Fibroblast of skin of left biceps (primary cell): ENCODE measurements at places on chromosomes 13 and 19.

DNA sequence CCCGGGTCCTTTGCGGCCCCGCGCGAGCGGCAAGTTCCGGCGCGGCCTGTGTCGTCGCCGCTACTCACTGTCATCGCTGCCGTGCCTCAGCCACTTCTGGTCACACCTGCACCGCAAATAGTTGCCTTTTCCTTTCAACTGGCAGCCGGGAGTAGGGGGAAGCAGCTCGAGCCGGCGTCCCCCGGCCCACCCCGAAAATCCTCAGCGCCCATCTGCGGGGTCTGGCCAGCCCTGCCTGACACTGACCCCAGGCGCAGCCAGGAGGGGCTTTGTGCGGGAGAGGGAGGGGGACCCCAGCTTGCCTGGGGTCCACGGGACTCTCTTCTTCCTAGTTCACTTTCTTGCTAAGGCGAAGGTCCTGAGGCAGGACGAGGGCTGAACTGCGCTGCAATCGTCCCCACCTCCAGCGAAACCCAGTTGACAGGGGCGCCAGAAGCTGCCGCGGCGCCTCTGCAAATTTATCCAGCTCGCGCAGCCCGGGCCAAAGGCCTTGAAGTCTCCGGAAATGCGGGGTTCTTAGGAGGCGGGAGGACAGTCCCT, 1.7 kb downstream of the PDX1 start:
- no peak for DNase-seq

DNA sequence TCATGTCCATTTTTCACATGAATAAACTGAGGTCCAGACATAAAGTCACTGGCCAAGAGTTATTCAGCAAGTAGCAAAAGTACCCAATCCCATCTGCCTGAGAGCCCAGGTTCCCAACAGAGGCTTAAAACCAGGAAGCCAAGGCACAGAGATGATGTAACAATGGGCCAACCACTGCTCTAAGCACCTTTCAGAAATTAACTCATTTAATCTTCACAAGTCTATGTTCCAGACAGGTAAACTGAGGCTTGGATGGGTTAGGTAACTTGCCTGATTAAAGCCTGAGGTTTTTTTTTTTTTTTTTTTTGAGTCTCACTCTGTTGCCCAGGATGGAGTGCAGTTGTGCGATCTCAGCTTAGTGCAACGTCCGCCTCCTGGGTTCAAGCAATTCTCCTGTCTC, 4.0 kb upstream of the DYRK1B start:
- DNase-seq, result no peak

DNA sequence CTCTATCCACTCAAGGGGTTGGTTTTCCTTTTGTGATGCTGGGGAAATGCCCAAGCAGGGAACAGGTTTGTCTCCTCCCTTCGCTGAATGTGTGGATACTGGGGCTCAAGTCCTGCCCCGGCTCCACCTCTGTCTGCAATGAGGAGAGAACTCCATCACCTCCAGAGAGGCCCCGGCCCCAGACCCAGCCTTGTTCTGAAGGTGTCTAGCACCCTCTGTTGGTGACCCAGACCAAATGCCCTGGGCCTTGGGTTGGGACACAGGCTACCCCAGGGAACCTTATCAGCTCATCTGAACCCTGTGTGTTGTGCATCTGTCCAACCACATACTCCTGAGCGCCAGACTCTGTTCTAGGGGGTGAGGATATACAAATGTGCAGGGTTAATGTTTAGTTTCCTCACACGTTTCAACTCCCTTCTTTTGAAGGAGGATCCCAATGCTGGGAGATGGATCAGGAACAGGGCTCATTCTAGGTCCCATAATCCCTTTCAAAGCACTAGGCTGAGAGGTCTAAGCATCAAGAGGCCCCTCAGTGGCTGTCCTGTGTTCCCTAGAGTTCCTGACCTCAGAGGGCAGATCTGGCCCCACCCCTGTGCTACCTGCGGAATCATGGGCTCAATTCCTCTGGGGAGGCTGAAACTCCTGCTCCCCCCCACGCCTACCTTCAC, 112.5 kb upstream of the SLC7A1 start:
- DNase-seq, result peak; percentile 11

DNA sequence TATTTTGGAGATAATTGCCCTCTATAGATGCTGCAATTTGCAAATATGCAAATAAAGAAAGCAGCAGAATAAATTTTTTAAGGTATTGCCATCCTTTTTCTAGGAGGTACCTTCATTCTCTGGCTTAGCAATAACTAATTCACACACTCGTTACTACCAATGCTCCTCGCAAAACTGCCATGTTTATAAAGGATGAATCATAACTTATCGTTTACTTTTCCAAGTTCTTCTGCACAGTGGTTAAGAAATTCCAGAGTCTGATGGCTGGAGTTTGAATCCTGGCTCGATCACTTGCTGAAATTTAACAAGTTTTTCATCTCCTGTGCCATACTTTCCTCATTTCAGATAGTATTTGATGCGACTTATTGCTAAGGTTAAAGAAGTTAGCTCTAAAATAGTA, 708.6 kb upstream of the KLHL1 start:
- DNase-seq, result no peak

DNA sequence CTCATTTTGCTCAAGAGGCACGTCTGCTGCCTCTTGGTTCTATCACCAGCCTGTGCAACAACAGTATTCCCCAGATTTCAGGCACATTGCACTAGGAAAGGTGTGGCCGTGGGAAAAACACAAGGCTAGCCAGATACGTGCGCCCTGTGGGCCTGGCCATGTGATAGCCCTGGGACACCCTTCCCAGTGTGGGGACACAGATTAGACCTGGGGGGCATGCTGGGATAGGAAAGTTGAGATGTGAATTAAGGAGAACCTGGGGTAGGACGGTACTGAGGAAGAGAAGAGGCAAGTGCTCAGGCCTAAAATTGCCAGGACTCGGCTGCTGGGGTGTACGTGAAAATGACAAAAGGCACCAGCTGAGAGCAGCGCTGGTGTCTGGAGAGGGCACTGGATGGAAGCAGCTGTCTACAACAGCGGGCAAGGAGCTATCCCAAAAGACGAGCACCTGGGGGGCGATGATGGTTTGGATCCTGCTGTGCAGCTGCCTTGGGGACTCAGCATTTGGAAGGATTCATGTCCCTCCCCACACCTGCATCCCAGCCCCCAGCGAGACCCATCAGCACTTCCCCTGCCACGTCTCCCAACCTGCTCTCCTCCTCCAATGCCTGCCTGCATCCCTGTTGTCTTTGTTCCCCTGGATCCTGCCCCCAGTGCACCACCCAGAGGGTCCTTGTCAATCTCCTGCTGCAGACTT, 54.3 kb downstream of the GGACT start:
- no peak for DNase-seq

DNA sequence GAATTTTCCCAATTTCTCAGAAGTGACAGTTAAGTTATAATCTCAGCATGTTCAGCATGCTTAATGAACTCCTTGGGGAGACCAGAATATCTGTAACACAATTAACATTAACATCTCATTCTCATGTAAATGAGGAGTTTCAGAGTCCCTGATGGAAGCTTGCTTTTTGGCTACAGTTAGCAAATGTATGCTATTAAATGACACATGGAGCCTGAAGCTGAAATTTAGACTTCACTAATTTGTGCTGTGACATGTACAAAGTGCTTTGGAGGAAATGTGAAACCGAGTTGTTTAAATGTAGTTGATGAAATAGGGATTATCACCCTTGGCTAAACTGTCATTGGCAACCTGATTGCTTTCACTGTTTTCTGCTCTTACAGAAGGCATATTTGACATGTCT, 2265.1 kb upstream of the PCDH20 start:
- no peak for DNase-seq

- no peak for DNase-seq
Measured at GRCh38 chr13:74056801-74057542, 77.2 kb downstream of the KLF12 start.
